RPMI7951 (cell line): ENCODE measurements at places on chromosomes 2 and 18. TPM values are rescaled to one million over a fixed set of nuclear protein-coding genes. Genes with fewer than 3 reads are reported as not detected.
A peak's percentile ranks its signal among the peaks of the same experiment; 100 is the strongest.

- DNase-seq = peak; percentile 18
These were observed 21.7 kb downstream of the IL1R2 start for GRCh38 chr2:102013206-102014040.

Gene ZAP70
- total RNA-seq = 2.0 and 2.1 TPM in 2 replicates

- DNase-seq = peak; percentile 46
These were observed 50.6 kb downstream of the RAPH1 start for GRCh38 chr2:203484266-203485112.

Gene DUSP19
- total RNA-seq = 1.7 and 2.1 TPM in 2 replicates

Gene CD28
- total RNA-seq = not detected in 2 replicates

- DNase-seq = no peak
These were observed 30.0 kb upstream of the ANXA4 start for GRCh38 chr2:69711971-69712370.

- DNase-seq = no peak
These were observed 763.9 kb downstream of the TMEM182 start for GRCh38 chr2:103525756-103526155.

DNA sequence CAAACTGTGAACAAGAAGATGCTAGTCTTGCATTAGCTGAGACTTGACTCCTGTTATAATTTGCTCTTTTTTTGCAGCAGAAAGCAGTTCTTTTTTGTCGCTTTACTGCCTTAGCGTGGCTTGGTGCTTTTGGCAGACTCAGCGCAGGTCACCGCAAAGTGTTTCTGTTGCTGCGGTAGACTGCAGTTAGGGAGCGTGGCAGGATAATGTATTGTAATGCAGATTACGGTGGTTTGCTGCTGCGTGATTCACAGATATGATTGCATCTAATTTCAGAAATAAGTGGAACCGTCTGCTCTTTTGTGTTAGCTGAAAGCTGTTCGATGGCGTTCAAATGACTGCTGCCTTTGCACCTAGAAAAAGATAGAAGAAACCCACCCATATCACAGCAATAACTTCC, 131.6 kb upstream of the SATB2 start:
- no peak for DNase-seq

Gene ALKAL2
- total RNA-seq = not detected in 2 replicates

DNA sequence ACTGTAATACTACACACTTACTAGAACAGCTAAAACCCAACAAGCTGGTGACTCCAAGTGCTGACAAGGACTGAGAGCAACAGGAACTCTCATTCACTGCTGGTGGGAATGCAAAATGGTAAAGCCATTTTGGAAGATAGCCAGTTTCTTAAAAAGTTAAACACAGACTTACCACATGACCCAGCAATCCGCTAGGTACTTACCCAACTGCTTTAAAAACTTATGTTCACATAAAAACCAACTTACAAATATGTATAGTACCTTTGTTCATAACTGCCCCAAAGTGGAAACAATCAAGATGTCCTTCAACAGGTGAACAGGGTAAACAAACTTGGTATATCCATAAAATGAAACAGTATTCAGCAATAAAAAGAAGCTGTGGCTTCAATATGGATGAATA, 153.1 kb upstream of the ZFP36L2 start:
- no peak for DNase-seq

GRCh38 chr2:226839161-226839560, 3.3 kb downstream of the RHBDD1 start:
- DNase-seq = no peak

DNA sequence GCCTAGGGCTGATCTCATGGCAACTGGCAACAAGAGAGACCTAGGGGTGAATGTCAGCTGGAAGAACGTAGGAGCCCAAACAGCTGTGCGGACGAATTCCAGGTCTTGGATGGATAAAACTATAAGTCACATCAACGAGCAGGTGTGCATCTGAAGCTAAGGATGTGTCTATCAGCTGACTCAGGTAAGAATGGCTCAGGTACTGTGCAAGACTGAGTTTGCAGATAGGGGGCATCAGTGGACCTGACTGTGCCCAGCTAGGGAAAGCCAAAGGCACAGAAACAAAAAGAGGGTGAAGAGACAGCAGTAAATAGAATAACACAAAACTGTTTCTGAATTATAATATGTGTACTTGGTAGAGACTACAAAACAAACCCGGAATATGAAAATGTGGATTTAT, 357.3 kb downstream of the ZEB2 start:
- no peak for DNase-seq

- DNase-seq = no peak
These were observed 90.1 kb downstream of the SLC66A3 start for GRCh38 chr2:11245322-11245721.

DNA sequence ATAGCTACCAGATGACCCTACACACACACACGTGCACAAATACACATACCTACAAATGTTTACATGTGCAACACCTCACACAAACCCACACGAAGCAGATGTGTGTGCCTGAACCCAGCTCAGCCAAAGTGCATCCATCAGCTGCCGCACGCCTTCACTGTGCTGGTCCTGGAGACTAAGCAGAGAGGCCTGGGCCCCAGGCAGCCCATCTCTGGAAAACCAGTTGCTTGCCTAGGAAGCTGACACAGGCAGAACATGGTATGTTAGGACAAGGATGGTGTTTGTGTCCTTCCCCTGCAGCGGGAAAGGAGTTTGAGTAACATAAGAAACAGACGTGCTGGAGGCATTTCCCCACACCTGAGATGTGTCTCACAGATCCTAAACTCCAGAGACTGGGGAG, 86.7 kb downstream of the SEPTIN10 start:
- DNase-seq = no peak

DNA sequence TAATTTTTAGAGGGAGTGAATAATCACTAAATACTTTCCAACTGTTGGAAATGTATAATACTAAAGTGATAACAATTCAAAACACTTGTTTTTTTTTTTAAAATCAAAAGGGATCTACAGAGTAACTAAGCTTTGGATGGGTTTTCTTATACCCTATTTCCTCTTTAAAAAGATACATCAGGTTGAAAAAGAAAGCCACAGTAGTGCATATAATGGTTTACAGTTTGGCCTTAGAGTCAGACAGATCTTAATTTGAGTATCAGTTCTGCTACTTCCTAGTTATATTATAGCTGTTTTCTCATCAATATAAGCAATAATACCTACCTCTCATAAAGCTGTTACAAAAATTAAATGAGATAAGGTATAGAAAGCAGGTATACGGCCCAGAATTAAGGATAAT, 28.5 kb downstream of the PSME4 start:
- DNase-seq = no peak

Gene CCDC150
- 11.7 and 13.6 TPM in 2 replicates for total RNA-seq

DNA sequence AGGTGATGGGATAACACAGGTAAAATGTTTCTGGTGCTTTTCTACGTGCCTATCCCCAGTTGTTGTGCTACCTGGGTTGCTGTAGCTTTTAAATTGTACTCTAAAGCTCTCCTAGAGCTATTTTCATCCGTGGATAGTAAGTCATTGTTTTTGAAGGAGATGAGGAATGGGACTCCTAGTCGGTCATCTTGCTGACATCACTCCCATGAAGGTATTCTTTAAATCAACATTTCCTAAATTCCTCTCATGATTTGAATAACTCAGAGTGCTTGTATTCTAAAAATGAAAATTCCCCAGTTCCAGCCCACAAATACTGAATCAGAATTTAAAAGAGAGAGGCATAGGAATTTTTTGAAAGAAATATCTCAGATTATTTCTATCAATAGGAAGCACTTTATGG, 44.3 kb downstream of the CCDC148 start:
- no peak for DNase-seq

DNA sequence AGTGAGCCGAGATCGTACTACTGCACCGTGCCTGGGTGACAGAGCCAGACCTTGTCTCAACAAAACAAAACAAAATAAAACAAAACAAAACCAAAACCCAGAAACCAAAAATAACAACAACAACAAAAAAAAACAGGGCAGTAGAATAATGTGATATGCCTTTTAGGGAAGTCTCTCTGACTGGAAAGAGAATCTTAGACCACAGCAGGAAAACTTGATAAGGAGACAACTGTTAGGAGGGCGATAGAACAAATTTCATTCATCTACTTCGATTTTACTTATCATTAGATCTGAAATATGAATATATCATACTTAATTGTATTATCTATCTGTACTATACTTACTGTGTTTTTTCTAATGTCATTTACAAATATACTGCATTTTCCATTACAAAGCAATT, 109.0 kb upstream of the CNTNAP5 start:
- DNase-seq = no peak

Gene ABCG8
- total RNA-seq = not detected in 2 replicates

Gene FHOD3
- total RNA-seq = 13.7 and 15.1 TPM in 2 replicates

DNA sequence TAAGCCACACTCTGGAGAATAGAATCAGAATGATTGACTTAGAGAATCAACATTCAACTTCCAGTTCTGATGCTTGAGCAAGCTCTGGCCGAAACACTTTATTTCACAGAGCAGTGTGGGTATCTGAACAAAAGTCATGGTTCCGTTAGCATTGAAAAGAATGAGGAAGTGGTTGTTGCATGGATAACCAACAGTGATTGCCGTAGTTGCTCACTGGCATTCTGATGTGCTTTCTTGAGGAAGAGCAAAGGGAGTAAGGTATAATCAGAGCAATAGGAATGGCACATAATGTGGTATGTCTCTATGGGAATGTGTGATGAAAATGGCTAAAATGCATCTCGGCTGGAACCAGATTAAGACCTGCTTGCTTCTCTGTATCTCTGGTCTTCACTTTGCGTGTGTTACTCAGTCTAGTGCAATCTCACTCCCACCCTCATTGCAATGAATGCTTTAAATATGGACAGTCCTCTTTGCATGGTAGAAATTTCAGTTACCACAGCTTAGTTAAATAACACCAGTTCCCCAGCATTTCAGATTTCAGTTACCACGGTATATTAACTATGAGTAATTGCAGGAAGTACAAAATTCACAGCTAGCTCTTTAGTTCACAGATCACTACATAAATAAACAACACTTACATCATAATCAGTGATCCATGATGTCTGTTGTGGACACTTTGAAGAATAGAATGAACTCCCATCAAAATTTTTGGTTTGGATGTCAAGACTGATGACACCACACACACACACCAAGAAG, 7.8 kb upstream of the RAB12 start:
- DNase-seq = no peak

DNA sequence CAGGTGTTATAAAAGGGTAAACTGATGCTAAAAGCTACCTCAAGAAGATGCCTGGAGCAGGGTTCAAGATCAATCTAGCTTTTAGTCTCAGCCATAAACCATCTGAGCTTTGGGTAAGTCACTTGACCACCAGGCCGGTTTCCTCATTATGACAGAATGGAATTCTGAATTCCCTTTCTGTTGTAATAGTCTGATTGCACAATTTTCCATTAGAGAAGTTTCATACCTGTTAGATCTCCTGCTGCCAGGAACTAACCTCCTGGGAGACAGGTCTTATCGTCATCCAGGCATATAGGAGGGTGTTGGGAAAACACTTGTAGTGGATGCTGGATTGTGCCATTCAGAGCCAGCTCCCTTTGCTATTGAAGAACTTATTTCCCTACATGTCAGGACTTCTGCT, 272.5 kb downstream of the TDRD15 start:
- DNase-seq = no peak

- DNase-seq = no peak
These were observed 134.5 kb downstream of the NCK2 start for GRCh38 chr2:105879106-105879802.
